ENCODE measurements at places on chromosomes 1 and 21.

GRCh38 chr1:152398812-152399698 lies 15.0 kb downstream of the CRNN start:
- no peak for DNase-seq

GRCh38 chr1:31954607-31955283 lies 16.6 kb upstream of the PTP4A2 start:
- no peak for DNase-seq

- no peak for DNase-seq
Measured at GRCh38 chr1:8456991-8457390, 139.1 kb downstream of the SLC45A1 start.

GRCh38 chr1:61315011-61315410 lies 232.7 kb downstream of the NFIA start:
- no peak for DNase-seq

DNA sequence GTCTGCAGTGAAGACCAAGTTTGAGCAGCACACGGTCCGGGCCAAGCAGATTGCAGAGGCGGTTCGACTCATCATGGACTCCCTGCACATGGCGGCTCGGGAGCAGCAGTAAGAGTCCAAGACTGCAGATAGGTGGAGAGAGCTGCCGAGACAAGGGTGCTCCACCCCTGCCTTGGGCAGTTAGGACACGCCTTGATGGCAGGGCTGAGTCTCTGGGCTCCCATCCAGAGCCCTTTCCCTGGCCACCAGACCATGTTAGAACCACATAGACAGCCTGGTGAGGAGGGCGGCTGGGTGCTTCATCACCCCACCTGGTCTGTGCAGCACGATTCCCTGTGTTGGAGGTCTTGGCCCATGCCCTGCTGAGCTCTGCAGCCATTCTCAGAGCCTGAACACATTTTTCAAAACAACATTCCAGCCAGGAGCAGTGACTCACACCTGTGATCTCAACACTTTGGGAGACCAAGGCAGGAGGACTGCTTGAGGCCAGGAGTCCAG lies 17.3 kb upstream of the MIIP start:
- no peak for DNase-seq

- DNase-seq, result peak; percentile 0
Measured at GRCh38 chr1:182962554-182963115, 9.7 kb upstream of the SHCBP1L start.

DNA sequence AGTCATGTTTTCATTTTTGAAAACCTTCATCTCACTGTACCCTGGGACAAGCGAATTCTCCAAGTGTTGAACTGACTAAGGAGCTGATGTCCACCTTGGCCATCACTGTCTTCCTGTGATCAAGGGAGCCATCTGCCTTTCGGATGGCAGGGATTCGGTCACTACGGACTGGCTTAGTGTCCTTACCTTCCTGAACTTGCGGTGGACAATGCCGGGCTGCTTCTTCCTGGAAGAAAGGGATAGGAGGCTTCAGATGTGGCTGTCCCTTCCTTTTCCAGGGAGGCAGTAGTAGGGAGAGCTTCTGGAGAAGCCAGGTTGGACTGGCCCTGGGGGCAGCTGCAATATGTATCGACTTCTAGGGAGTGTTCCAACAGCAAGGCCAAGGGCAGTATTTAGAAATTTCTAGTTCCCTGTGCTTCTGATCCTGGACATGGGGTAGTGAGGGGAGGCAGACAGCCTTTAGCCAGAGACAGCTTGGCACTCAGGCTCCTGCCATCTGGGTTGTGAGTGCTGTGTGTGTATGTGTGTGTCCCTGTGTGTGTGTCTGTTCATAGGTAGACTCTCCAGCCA lies 114.6 kb downstream of the IER5 start:
- no peak for DNase-seq

DNA sequence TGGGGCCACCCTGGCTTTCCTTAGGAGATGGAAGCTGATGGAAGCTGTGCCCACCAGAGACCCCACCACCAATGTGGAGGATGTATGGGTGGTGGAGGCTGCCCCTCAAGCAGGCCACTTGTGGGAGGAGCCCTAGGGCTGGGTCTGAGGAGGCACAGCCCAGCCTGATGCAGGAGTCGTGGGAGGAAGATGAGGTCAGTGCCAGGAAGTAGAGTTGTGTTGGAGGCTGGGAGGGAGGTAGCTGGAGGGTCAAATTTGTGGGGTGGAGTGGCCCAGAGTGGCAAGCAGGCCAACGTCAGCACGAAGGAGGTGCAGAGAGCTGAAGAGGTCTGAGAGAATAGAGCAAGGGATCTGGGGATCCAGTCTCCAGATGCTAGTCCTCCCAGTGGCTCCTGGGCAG lies 119.0 kb upstream of the USP24 start:
- DNase-seq, result no peak
